Activated CD4-positive, CD25-positive, alpha-beta regulatory T cell treated with anti-CD3 and anti-CD28 coated beads, Interleukin-2, amount 50 U/mL, for 16 hours (primary cell): ENCODE measurements at places on chromosomes 6 and 20.

DNA sequence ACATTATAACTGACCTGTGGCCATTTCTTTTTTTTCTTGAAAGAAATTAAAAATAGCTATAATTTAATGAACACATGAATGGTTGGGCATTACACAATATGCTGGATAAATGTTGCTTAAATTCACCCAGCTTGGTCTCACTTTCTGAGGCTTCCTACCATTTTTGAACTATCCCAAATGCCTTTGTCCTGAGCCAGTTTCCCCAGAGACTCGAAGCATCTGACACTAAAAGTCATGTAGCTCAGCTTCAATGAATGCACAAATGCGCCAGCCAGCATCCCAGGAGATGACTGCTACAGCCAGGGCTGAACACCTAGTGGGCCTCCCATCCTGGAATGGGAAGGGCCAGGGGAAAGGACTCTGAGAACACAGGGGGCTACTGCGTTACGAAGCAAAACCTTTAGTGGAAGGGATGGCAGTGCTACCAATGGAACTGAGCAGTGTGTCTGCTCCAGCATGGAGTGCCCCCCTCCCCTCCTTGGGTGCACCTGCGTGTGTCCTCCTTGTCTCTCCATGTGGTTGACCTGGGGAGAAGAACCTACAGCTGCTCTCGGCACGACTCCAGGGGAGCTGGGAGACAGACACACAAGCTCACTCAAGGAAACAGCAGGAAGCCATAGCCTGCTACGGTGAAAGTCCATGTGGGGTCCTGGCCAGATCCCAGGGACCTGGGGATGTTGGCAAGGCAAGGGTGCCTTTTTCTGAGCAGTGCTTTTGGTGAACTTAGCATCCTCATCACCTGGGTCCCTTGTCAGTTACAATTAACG is 60.9 kb downstream of the IRF4 start:
- no peak for DNase-seq

- no peak for DNase-seq
Measured at GRCh38 chr6:1391800-1392309, 2.5 kb downstream of the FOXF2 start.

DNA sequence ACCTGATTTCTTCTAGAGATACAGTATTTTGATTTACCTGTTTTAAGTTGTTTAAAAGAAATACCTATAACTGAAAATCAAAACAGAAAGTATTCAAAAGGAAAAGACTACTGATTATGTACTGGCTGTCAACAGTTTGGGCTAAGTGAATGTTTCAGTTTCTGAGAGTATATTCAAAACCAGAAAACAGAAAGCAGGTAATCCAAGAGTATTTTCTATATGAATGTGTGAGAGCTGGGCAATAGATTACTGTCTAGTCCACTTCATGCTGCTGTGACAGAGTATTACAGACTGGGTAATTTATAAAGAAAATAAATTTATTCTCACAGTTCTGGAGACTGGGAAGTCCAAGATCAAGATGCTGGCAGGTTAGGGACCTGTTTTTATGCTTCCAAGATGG is 261.0 kb downstream of the ARHGAP18 start:
- no peak for DNase-seq

GRCh38 chr6:77425671-77426070 is 37.6 kb downstream of the HTR1B start:
- DNase-seq, result no peak

DNA sequence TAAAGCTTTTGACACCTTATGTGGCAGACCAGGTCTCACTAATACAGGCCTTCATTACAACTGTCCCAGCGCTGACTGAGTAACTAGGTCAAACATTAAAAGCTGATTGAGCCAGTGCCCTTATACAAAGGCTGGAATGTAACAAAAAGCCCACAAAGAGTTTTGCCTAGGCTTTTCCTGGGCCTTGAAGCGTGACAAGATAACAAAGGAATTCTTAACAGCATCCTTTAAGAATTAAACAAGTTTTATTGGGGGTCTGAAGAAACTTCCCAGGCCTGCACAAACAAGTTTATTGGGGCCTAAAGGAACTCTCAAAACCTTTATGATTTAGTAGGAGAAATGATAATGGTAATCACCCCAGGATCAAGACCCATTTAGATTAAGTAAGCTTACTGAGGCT is 267.6 kb upstream of the FAM83B start:
- no peak for DNase-seq

- DNase-seq, result no peak
Measured at GRCh38 chr20:47747669-47748031, 37.6 kb downstream of the SULF2 start.
